ENCODE measurements at places on chromosomes 3 and 15.

- DNase-seq, result no peak
These were observed 162.3 kb upstream of the NR2E3 start for GRCh38 chr15:71648095-71648494.

DNA sequence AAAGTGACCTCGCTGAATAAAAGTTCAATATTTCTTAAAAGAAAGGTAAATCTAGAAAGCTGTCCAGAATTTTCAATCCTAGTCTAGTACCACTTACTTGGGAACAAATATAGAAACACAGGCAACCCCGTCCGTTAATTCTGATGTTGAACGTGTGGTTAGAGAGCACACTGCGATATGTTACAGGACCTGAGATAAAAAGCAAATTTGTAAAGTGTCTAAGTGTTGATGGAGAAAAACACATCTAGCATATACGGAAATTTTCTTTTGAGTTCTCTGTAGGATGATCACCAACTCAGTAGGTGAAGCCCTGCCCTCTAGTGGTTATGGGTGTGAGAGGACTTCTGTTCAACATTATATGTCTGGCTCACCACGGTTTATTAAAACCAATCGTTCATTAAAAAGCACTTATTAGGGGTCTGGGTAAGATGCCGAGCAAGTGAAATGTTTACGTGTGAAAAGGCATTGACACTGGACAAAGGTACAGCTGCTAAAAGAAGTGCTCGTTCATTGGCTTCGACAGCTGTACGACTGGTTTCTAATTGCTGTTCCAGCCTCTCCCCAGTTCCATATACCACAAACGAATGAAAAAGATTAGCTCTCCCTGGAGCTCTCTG, 1.0 kb upstream of the ATP2C1 start:
- DNase-seq, result peak; percentile 42

- no peak for DNase-seq
These were observed 4.6 kb upstream of the ANKRD63 start for GRCh38 chr15:40287505-40287904.

GRCh38 chr3:17910922-17911321, 168.5 kb upstream of the TBC1D5 start:
- no peak for DNase-seq

GRCh38 chr3:56833022-56833421, 31.3 kb upstream of the ARHGEF3 start:
- DNase-seq, result no peak

DNA sequence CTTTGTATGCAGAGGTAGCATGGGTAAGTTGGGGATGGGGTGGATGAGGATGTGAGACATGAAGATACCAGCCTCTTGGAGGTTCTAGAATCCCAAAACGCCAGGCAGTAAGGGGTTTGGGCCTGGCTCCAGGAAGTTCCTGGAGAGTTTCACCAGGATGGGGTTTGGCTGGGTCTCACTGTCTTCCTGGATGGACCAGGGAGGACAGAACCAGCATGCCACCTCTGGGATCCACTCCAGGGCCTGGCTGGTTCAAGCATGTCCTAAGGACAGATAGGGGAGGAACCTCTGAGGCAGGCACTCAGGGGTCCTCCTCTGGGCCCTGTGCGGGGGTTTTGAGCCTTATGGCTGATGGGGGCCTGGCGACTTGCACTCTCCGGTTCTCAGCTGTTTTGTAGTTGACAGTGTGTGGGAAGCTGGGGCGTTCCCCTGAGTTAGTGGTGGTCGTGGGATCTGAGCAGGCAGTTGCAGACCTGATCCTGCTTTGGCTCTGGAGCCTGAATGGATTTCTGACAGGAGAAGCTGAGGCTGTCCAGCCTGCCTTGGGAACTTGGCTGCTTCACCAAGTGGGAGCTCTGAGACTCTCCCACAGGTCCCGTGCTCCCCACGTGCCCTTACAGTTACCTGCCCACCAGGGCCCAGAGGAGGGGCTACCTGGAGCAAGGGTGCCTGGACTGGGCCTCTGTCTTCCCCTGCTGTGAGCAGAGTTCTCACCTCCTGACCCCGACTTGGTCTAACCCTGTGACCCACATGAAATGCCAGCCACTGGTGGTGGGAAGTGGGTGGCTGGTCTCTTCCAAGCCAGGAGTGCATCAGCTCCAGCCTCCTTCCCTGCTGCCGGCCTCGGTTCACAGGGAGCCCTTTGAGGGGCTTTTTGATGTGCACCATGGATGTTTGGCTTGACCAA, 128.4 kb downstream of the EEFSEC start:
- DNase-seq, result no peak

DNA sequence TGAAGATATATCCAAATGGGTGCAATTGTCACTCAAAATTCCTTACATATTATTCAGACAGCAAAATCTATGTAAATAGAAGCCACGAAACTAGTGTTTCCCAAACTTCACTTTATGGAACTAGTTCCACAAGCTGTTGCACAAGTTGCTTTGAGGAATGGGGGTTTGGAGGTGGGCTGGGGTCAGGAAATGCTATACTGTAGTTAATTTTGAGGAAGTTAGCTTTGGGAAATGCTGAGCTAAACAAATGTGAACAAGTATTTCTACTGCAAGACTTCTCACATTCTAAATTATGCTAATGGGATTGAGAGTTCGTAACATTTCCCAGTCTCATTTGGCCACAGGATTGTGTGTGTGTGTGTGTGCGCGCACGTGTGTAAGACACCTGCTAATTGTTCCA, 28.7 kb upstream of the SAMMSON start:
- DNase-seq, result no peak

- peak; percentile 8 for DNase-seq
These were observed 2.2 kb upstream of the FOXB1 start for GRCh38 chr15:60001610-60002527.

- DNase-seq, result no peak
These were observed 380.4 kb downstream of the ROBO2 start for GRCh38 chr3:77420336-77420735.

- DNase-seq, result no peak
These were observed 13.7 kb upstream of the GRIP2 start for GRCh38 chr3:14553871-14554270.

DNA sequence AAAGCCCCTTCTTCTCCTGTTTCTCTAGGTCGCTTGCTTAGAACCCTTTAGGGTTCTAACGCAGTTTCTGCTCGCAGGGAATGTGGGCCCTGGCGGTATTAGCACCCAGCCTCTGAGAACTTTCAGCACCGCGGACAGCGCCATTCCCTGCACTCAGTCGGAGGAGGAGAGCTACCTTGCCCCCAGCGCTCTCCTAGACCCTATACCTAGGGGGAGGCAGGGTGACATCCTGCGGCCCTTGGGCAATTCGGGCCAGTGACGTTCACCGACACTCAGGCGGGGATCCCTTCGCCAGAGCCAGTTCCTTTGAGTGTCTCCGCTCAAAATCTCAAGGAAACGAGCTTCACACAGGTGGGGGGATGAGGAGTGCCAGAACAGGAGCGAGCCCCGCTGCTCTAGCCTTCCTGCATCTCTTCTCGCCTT, 1.3 kb downstream of the SLC7A14 start:
- peak; percentile 9 for DNase-seq
